ENCODE measurements at places on chromosomes 2 and 18. TPM values are rescaled to one million over a fixed set of nuclear protein-coding genes. Genes with fewer than 3 reads are reported as not detected.

GRCh38 chr2:149080971-149081370 is 42.5 kb downstream of the LYPD6B start:
- no peak for ATAC-seq

DNA sequence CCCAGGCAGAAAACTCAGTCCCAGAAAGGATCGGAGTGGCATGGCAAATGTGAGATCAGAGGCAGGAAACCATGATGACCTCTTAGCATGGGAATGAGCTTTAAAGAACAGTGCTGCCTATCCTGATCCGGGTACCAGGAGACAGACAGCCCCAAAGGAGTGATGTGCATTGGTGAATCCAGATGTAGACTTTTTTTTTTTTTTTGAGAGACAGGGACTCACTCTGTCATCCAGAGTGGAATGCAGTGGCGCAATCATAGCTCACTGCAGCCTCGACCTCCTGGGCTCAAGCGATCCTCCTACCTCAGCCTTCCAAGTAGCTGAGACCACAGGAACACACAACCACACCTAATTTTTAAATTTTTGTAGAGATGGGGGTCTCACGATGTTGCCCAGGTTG is 122.7 kb downstream of the VAPA start:
- no peak for ATAC-seq

- ATAC-seq, result no peak
These were observed 49.2 kb downstream of the PLB1 start for GRCh38 chr2:28544922-28545589.

DNA sequence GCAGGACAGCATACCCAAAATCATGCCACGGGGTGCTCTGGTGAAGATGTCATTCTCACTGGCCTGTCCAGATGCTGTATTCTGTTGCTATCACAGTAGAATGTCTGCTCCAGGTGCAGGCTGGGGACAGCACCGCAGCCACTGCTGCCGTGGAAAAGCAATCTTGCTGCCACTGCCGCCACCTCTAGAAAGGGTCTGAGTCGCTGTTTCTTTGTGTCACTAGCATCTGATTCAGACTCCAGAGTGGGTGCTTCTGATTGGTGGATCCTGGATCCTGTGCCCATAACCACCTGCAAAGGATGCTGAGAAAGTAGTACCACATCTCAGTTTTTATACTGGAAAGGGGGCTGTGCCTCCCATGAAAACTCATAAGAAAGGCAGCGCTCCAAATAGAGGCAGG is 45.3 kb upstream of the CTLA4 start:
- no peak for ATAC-seq

The C2orf78 gene
- total RNA-seq, result not detected

The HOXD3 gene
- 1.8 TPM for total RNA-seq

Data from gastroesophageal sphincter (tissue), 4 donors.